RCC 7860 (cell line): ENCODE measurements at places on chromosomes 5 and 9.
A peak's percentile ranks its signal among the peaks of the same experiment; 100 is the strongest.

DNA sequence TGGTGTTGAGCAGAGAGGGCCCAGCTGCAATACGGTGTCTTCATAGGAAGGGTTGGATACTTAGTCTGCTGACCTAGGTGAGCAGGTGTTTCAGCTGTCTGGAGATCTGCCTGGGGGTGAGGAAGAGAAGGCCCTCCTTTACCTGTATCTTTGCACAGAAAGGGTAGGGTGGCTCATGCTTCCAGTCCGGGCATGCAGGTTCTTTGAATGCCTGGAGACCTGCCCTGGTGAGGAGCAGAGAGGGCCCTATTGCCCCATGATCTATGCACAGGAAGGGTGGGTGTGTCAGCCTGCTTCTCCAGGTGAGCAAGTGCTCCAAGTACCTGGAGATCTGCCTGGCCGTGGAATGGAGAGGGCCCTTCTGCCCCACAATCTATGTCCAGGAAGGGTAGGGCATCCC, 63.0 kb downstream of the FER start:
- no peak for DNase-seq

- DNase-seq: peak; percentile 57
Observed at GRCh38 chr5:93273176-93273575, 307.8 kb downstream of the NR2F1-AS1 start.

- DNase-seq: no peak
Observed at GRCh38 chr9:14870090-14870489, 40.1 kb downstream of the FREM1 start.

GRCh38 chr9:115135821-115136778, 18.1 kb upstream of the TNC start:
- DNase-seq: no peak

DNA sequence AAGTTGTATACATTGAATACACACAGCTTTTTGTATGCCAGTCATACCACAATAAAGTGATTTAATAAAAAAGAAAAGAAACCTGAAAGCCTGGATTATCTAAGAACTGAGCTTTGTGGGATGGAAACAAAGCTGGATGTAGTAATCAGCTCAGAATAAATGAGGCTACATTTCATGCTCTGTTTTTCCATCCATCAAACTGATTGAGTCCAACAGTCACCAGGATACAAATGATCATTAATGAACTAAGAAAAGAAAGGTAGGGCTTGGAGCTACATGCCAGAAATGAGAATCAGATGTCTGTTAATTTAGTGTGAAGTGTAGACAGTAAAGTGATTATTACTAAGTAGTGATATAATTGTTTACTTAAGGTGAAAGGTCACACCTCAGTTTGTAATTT, 109.8 kb upstream of the TARS1 start:
- no peak for DNase-seq

- DNase-seq: no peak
Observed at GRCh38 chr5:144368556-144368955, 197.9 kb downstream of the KCTD16 start.

DNA sequence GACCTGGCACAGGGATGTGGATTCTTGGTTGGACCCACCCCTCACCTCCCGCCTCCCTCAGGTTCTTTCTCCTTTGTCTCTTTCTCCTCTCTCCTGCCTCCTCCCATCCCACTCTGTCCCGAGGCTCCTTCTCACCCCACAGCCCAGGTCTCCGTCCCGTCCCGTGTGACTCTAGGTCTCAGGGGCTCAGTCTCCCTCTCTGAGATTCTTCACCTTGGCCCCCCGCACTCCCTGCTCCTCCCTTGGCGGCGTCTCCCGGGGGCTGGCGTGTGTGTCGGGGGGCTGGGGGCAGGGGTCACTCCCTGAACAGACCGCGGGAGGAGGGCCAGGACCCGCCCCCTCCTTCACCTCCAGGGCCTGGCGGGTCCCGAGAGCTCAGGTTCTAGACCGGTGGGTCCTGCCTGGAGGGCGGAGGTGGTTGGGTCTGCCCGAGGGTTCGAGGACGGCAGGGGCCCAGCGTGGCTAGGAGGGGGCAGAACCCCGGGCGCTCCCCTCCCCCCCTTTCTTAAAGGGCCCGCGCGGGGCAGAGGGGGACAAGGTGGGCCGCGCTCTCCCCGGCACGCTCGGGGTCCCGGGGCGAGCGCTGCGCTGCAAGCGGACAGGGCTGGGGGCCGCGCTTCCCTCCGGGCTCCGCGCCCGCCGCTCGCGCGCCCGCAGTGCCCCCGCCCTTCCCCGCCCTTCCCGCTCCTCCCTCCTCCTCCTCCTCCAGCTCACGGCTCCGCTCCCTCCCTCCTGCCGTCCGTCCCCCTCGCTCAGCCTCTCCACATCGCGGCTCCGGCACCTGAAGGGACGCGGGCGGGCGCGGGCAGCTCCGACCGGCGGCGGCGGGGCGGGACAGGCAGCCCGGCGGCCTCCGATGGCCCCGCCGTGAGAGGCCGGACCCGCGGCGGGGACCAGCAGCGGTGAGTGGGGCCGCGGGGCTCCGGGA, at the start of gene PSD2:
PSD2 (plus strand) TSS at position 735 of the 928 bp plus-strand sequence. CDS start 13,633 bp downstream, outside the sequence.
- no peak for DNase-seq

- DNase-seq: no peak
Observed at GRCh38 chr5:79205965-79206364, 30.0 kb upstream of the JMY start.

- DNase-seq: no peak
Observed at GRCh38 chr9:28735738-28736342, 1162.6 kb upstream of the C9orf72 start.

DNA sequence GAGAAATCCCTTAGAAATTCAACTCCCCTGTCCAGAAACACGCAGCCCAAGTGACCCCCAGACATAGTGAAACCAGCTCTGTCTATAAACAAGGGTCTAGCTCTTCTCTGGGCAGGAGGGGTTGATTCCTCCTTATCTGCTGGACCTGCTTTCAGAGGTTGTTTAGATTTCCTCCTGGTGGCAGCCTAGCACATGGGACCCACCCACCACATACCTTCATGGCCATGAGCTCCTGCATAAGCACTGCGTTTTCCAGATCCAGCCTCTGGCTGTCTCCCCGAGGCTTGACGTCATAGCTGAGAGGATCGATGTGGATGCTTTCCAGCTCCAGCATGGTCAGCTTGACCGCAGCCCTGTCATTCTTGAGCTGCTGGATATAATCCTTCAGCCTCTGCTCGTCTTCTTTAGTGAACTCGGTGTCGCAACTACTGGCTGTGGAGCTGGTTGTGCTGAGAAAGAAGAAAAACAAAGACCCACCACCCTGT, 77.0 kb downstream of the DCP2 start:
- peak; percentile 65 for DNase-seq

GRCh38 chr9:108811944-108812343, 43.8 kb downstream of the ACTL7B start:
- no peak for DNase-seq

DNA sequence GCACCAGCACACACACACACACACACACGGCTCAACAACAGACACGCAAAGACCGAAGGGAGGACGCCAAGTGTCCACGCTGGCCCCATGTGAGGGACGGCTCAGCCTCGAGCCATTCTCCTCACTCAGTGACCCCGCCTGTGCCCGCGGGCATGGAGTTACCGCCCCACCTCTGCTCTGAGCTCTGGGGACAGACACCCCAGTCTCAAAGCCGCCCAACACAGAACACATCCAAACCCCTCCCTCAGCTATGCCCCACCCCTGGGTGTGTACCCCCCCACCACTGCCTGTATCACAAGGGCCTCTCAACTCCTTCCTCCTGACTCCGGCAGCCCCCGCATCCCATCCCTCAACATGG, 81.2 kb downstream of the CAMSAP1 start:
- DNase-seq: no peak

DNA sequence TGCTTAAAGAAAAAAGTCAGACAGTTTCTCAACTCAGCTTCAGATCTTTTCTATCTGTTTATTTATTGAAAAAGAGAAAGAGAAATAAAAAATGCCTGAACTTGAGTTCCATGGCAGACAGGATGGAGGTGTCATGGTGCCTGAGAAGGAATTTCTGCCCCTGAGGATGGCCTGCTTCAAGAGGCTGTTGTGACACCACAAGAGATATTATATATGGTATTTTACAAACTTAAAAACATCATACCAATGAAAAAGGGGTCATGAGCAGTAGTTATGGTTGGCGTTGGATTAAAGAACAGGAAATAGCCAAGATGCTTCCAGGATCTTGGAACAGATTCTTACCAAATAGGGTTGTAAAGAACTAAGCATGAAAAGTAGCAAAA, 344.6 kb downstream of the GLIS3 start:
- no peak for DNase-seq

DNA sequence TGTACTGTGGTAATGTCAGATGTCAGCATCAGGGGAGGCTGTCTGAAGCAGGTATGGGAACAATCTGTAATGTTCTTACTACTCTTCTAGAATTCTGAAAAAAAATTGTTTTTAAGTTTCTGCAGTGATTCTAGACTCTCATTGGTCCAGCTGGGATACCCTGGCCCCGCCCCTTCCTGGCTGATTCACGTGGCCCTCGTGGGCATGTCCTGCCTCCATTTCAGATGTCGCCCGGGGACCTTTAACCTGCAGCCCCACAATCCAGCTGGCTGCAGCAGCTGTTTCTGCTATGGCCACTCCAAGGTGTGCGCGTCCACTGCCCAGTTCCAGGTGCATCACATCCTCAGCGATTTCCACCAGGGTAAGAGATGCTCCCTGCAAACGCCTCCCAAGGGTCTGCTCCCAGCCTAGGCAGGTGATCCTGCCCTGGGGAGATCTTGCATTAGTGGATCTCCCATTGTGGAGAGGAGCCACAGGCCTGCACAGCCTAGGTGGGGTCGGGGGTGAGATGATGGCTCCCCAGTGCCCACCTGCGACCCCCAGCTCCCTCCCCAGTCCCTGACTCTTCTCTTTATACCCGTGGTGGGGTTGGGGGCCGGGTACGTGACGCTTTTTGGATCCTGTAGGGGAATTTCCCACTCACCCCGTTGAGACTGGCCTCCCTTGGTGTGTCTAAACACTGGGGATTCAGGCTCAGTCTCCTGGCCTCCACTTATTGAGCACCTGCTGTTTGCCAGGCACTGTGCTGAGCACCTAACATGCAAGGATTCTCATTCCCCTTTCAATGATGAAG, 36.5 kb downstream of the LAMC3 start:
- no peak for DNase-seq

DNA sequence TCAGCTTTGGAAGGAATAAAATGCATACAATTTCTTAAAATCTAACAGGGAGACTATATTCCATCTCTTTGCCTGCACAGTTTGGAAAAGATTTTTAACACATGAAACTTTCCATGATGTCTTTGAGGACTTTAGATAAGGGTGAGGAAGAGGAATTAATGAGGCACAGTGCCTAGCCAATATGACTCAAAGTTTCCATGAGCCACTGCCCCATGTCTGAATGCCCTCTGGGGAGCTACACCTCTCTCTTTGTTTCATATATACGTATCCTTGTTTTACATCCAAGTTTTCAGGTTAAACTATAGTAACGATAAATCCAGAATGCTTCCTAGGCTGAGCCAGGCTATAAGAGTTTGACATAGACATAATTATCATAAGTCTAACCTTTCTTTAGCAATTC, 349.3 kb upstream of the TLE4 start:
- peak; percentile 19 for DNase-seq

GRCh38 chr9:108569624-108570023, 286.2 kb downstream of the ACTL7B start:
- no peak for DNase-seq

DNA sequence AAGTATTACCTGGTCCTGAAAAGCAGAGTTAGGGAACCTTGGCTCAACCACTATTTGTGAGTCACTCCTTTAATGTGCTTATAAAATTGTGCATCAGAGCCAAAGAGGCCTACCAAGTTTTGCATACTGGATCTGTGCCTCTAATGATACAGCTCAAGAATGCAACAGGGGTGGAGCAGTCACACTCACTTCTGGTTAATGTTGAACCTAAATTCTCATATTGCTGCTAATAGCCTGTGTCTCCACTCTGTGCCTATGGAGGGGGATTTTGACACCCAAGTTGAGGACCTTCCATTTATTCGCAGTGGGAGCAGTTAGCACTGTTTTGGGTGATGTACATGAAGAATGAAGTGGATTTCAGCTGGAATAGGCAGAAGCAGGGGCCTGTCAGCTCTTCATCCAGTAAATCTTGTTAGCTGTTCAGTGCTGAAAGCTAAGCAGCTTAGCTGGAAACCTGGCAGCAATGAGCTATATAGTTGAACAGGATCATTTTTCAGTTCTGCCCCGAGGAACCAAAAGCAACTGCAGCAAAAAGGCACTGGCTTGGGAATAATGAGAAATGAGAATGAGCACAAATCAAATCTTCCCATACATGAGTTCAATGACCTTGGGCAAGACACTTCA, 9.7 kb downstream of the SH3TC2 start:
- no peak for DNase-seq

DNA sequence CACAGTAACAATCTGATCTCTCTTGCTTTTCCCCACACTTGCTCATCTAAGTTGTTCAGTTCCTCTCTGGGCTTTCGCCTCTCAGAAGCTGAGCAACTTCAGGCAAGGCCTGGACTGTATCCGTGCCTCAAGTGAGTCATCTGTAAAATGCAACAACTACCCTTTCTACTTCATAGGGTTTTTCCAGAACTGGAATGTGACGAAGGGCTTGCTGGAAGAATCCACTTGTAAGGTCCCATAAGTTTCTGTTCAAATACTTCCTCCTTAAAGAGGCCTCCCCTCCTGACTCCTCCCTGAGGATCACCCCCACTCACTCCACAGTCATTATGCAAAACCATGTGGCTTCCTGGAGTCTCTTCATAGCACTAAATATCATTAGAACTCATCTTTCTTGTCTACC, 17.5 kb upstream of the INSYN2B start:
- DNase-seq: no peak

- DNase-seq: no peak
Observed at GRCh38 chr9:81073821-81074220, 615.5 kb downstream of the TLE1 start.

DNA sequence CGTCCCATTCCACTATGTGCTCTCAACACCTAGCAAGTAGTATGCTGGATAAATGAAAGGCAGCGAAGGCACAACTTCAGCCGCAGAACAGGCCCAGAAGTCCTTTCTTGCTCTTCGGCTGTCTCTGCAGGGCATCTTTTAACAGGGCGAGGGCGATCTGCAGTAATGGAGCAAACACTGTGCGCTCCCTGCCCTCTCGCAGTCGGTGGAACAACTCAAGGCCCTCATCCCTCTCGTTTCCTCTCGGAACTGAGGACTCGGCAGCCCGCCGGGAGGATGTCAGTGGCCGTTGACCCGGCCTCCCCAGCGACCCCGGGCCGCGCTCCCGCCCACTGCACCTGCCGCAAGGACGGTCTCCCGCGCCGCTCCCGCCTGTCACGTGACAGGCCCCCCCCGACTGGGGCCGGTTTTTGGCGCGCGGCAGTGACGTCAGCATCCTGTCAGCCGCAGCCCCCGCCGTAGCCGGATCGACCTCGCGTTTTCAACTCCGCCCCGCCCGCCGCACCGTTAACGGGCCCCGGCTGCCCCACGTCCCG, 1.1 kb downstream of the ZNF367 start:
- peak; percentile 71 for DNase-seq

- DNase-seq: peak; percentile 80
Observed at GRCh38 chr5:149913436-149914419, 30.9 kb downstream of the PDE6A start.

- DNase-seq: no peak
Observed at GRCh38 chr9:133609311-133610098, at the start of gene FAM163B. FAM163B (minus strand) TSS chr9:133609389; CDS start chr9:133580223, 29,166 bp downstream.

DNA sequence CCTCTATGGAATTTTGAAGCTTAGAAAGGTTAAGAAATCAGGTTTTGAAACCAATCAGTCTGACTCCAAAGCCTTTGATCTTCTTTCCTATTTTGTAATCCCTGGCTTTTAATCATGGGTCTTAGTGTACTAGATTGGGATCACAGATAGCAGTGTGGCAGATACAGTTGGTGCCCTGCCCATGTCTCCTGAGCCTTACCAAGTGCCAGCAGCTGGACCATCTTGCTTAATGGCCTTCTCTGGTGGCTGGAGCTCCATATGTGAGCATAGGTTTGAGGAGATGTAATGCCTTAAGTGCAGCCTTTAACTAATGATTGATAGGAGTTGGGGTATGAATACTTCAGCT, 16.7 kb upstream of the RIC1 start:
- DNase-seq: no peak
